ENCODE measurements at places on chromosomes 5 and 9.

DNA sequence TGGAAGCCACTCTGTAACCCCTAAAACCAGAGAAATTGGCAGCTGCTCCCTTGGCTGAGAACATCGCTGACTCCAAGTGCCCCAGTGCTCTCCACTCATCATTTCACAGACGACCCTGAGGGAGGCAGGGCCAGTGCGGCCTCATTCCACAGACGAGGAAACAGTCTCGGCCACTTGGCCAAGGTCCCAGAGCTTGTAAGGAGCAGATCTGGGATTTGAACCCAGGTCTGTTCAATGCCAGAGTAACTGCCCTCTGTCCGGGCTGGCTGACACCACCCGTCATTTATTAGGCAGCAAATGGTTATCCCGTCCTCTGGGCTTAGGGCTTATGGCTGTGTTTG is 19.9 kb upstream of the IER5L start:
- no peak overlapping the region for H3K4me3 ChIP-seq
- DNase-seq, result no peak
- peaks cover 3% of the 10 kb centered on the region for H3K27me3 ChIP-seq
- no peak overlapping the region for H3K27ac ChIP-seq
- H3K36me3 ChIP-seq, result no peaks in the 10 kb centered on the region

DNA sequence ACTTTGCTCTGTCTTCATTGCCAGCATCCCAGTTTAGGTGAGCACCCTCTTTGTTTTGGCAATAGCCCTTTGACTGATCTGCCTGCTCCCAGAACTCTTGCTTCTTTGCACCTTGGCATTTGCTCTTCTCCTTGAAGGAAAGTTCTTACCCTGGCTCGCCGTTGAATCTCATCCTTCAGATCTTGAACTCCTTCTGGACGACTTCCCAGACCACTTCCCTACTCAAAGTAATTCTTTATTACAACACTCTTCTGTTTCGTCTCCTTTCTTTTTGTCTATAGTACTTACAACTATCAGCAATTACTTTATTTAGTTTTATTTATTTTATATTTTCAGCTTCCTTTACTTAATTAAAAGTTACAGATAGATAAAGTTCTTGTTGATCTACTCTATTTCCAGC is 1510.1 kb downstream of the MAT2B start:
- H3K4me1 ChIP-seq, result no peaks in the 10 kb centered on the region
- H3K4me3 ChIP-seq, result no peak overlapping the region
- no peaks in the 10 kb centered on the region for H3K27me3 ChIP-seq
- no peak overlapping the region for H3K27ac ChIP-seq
- DNase-seq, result no peak

- no peak overlapping the region for H3K4me3 ChIP-seq
- no peaks in the 10 kb centered on the region for H3K36me3 ChIP-seq
- H3K27ac ChIP-seq, result no peak overlapping the region
- no peak for DNase-seq
- H3K4me1 ChIP-seq, result no peaks in the 10 kb centered on the region
Measured at GRCh38 chr9:859251-859650, 17.8 kb downstream of the DMRT1 start.

DNA sequence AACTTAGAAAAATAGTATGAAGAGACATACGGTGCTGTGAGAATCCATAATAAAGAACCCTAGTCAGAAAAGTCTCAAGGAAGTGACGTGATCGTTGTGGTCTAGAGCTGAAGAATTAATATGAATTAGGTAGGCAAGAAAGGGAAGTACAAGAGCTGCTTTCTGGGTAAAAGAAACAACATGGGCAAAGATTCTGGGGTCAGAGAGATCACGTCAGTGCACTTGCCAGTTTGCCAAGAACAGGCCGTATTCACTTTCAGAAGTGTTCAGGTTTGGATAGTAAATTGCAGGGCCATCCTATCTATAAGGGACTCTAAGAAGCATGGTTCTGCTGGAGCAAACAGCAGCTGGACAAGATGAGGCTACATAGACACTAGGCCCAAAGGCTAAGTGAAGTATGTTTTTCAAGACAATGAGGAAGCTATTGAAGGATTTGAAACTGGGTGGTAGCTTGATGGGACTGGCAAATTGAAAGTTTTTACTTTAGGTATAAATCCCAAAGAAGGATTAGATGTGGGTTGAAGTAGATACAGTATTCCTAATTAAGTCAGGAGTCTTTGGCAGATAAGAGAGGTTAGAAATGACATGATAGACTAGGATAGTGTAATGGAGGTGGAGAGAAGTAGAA is 4.8 kb upstream of the CHD1 start:
- H3K27ac ChIP-seq, result peak overlapping the region; percentile 74
- H3K4me3 ChIP-seq, result no peak overlapping the region
- H3K27me3 ChIP-seq, result no peaks in the 10 kb centered on the region
- peaks cover 20% of the 10 kb centered on the region for H3K4me1 ChIP-seq

DNA sequence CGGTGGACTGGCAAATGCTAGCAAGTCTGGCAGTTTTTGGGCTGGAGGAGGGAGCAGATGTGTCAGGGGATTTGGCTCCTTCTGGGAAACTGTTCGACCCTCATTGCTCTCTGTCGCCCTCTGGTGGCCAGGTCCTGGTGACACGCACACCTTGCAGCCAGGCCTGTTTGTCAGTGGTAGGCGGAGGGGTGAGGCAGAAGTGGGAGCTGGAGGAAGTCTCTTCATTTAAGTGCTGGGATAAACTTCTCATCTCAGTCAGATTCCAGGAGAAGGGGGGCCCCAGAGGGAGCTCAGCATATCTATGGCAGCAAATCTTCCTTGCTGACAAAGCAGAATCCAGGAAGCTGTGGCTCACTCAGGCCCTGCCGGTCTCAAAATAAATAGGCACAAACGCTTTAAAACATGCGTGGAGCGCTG is 326.5 kb downstream of the ZSWIM6 start:
- H3K27ac ChIP-seq, result no peak overlapping the region
- no peaks in the 10 kb centered on the region for H3K36me3 ChIP-seq
- H3K27me3 ChIP-seq, result no peaks in the 10 kb centered on the region
- no peak overlapping the region for H3K4me3 ChIP-seq
- H3K4me1 ChIP-seq, result no peaks in the 10 kb centered on the region

DNA sequence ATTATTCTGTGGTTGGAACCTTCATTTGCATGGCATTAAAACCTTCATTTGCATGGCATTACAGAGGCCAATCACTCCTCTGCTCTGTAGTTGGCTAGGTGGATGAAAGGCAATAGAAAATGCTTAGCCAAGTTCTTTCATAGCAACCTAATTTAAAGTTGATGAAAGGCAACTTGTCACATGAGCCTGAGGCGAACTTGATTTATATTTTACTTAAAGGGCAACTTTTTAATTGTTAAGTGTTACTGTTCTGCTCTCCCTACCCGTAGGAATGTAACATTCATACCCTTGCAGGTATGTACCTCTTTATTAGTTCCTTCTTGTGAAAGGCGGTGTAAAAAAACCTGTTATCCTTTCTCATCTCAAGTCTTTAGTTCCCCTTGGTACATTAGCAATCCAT is 7.9 kb upstream of the ERMP1 start:
- H3K4me3 ChIP-seq, result no peak overlapping the region
- H3K27ac ChIP-seq, result no peak overlapping the region
- no peaks in the 10 kb centered on the region for H3K36me3 ChIP-seq
- peaks cover 51% of the 10 kb centered on the region for H3K4me1 ChIP-seq
- DNase-seq, result no peak
- no peaks in the 10 kb centered on the region for H3K27me3 ChIP-seq

- no peak overlapping the region for H3K4me3 ChIP-seq
- no peak for DNase-seq
- H3K4me1 ChIP-seq, result no peaks in the 10 kb centered on the region
- H3K27me3 ChIP-seq, result no peaks in the 10 kb centered on the region
Measured at GRCh38 chr5:134784241-134784920, 25.8 kb downstream of the DDX46 start.

DNA sequence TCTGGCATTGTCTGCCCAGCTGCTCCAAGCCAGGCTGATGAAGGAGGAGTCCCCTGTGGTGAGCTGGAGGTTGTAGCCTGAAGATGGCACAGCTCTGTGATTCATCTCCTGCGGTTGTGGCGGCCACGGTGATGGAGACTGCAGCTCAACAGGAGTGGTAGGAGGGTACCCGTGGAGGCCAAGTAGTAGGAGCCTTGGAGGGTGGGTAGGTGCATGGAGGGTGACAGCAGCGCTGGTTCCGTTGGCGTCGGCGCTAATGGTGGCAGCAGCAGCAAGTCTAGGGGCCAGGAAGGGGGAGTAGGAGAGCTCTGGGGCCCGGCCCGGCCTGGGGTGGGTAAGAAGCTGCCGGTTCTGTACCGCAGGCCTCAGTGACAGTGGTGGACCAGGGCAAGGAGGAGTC is 22.4 kb upstream of the TRIM52 start:
- H3K4me3 ChIP-seq, result no peak overlapping the region
- H3K27me3 ChIP-seq, result no peaks in the 10 kb centered on the region
- H3K27ac ChIP-seq, result no peak overlapping the region
- DNase-seq, result no peak
- no peaks in the 10 kb centered on the region for H3K36me3 ChIP-seq

DNA sequence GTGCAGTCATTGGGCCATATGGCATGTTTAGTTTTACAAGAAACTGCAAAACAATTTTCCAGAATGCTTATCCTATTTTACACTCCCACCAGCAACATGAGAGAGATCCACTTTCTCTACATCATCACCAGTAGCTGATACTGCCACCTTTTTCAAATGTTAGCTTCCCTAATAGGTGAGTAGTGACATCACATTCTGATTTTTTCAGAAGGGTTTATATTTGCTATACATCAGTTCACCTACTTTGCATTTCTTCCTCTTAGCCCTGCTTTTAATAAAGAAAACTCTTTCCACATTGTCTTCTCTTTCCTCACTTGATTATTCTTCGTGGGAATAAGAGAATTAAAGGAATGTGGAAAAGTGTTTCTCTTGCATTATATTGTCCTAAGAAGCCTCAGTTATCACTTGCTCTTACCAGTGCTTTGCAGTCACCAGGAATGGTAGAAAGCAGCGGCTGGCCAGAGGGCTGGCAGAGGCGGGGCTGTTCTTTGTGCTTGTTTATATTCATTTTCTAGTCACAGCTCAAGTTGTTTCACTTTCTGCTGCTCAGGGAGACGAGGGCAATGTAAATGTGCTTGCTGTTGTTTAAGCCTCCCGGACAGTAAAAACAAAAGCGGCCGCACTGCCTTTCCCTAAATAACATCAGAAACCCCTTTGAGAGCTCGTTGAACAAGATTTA is 164.8 kb downstream of the HSD17B3 start:
- DNase-seq, result no peak
- H3K4me3 ChIP-seq, result no peak overlapping the region
- no peak overlapping the region for H3K27ac ChIP-seq
- no peaks in the 10 kb centered on the region for H3K27me3 ChIP-seq

DNA sequence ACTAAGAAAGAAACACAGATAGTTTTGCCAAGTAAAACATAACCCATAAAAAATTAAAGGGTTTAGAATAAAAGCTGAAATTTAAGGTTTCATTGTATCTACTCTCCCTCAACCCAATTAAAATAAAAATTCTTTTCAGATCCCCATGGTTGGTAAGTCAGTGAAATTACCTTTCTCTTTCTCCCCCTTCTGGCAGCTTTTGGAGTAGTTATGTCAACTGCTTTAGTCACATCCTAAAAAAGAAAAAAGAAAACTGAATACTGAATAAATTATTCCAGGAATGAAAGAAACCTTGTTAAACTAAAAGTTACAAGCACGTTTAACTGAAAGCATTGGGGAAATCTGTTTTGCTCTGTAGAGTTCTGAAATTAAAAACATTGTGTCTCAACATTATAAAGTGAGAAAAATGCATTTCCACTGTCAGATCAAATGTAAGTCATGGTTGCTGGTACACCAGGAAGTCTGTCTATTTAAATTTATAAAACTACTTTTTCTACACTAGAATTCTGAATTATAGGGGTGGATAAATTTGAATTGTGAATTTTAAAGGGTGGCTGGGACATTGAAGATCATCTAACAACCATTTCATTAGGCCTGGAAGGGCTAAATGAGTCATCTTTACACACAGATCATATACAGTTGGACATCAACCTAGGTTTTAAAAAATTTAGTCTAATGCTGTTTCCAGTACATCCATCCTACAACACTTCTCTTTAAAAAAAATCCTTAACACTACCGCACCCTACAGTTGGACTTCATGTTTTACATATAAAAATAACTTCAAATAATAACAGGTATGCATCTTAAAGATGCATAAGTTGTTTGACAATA is 24.7 kb downstream of the PSIP1 start:
- no peak overlapping the region for H3K27ac ChIP-seq
- no peaks in the 10 kb centered on the region for H3K4me1 ChIP-seq
- H3K36me3 ChIP-seq, result peaks cover 66% of the 10 kb centered on the region

DNA sequence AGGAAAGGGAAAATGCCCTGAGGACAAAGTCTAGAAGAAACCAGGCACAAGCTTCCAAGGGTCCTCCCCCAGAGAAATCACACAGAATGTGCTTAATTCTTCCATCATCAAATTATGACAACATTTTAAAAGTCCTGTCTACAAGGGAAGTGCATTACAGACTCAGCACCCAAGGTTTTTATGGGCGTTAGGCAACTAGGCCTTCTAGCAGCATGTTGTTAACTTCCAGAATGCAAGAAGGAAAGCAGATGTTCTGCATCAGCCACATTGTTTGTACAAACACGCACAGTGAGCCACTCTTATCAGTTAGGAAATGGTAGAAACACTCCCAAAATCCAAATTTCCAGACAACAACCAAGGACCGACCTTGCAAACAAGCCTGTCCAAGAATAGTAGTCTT is 26.5 kb downstream of the SMC5 start:
- DNase-seq, result no peak
- no peak overlapping the region for H3K4me3 ChIP-seq
- H3K36me3 ChIP-seq, result peaks cover 54% of the 10 kb centered on the region
- H3K27me3 ChIP-seq, result no peaks in the 10 kb centered on the region
- H3K27ac ChIP-seq, result no peak overlapping the region

GRCh38 chr5:100904259-100904861 is 1.3 kb upstream of the ST8SIA4 start:
- H3K36me3 ChIP-seq, result no peaks in the 10 kb centered on the region
- H3K4me1 ChIP-seq, result peaks cover 28% of the 10 kb centered on the region
- no peaks in the 10 kb centered on the region for H3K27me3 ChIP-seq

GRCh38 chr5:159094745-159095144 is 5.0 kb downstream of the EBF1 start:
- H3K4me3 ChIP-seq, result no peak overlapping the region
- no peaks in the 10 kb centered on the region for H3K36me3 ChIP-seq
- peaks cover 26% of the 10 kb centered on the region for H3K4me1 ChIP-seq
- no peak overlapping the region for H3K27ac ChIP-seq
- peaks cover 34% of the 10 kb centered on the region for H3K27me3 ChIP-seq
- DNase-seq, result no peak

- DNase-seq, result no peak
- H3K36me3 ChIP-seq, result peaks cover 67% of the 10 kb centered on the region
- H3K27me3 ChIP-seq, result no peaks in the 10 kb centered on the region
- H3K4me3 ChIP-seq, result no peak overlapping the region
- H3K4me1 ChIP-seq, result peaks cover 23% of the 10 kb centered on the region
Measured at GRCh38 chr9:137755261-137755927, 122.2 kb upstream of the CACNA1B start.

DNA sequence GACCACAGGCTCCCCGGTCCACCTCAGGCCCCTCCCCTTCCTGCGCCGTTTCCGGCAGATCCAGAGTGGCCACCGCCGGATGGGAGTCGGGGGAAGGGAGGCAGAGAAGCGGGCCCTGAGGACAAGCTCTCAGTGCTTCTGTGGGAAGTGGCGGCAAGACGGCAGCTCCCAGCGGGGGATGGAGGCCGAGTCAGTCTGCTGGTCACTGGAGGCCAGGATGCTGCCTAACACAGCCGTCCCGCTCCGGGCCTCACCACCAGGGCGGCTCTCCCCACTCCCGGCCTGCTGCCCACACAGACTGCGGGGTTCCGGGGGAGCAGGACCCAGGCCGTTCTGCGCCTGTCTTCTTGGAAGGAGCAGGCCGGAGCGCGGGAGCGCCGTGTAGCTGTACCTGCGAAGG is 31.4 kb downstream of the FXN start:
- no peaks in the 10 kb centered on the region for H3K27me3 ChIP-seq
- no peak overlapping the region for H3K4me3 ChIP-seq
